ENCODE measurements at places on chromosomes 11 and 22. TPM values are rescaled to one million over a fixed set of nuclear protein-coding genes. Genes with fewer than 3 reads are reported as not detected.

GRCh38 chr11:86421946-86422345 lies 47.3 kb downstream of the CCDC81 start:
- DNase-seq, result no peak

Gene KRTAP5-11
- not detected for total RNA-seq

GRCh38 chr11:29844701-29845379 lies 172.0 kb downstream of the KCNA4 start:
- DNase-seq, result no peak

DNA sequence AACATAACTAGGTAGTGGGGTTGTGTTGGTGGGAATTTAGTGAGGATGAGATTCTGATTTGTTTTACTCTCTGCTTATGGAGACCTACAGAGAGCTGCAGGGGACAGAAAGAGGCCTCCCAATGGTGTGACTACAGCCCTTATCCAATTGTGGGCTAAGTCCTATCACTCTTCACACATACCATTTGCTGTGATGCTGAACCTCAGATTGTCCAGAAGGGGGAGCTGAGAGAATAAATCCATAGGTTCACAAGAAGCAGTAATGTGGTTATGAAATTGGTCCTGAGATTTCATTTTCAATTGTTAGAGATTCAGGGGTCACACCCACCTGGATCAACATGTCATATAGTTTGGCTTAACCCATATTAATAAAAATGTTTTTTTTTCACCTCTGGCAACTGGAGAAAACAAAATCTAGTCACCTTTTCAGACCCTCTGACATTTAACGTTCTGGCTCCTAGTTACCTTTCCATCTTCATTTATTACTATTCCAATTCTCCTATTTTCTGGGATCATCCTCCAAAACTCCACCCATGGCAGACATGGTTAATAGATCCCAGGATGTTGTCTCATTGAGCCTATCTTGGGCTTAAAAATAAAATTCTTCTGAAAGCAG lies 53.3 kb upstream of the PTPN5 start:
- no peak for DNase-seq

Gene ARL14EP
- 36.5 TPM for total RNA-seq

Gene TMPRSS4
- total RNA-seq, result 0.30 TPM

- no peak for DNase-seq
Observed at GRCh38 chr22:25853501-25854284, 111.7 kb downstream of the MYO18B start.

DNA sequence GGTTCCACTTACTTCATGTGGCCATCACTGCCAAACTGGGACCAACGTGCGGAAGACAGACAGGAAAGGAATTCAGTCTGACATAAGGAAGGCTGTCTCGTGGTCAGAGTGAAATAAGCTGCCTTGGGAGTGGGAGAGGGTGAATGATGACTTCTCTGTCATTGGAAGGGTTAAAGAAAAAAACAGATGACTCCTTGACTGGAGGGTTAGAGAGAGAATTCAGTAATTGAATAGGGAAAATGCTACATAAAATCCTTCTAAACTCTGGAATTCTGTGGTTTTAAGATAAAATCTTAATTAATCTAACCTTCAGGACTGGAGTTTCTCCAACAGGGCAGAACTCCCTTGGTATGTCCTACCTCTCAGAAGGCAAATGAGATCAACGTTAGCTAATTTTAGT lies 33.8 kb downstream of the RAB30 start:
- DNase-seq, result no peak

DNA sequence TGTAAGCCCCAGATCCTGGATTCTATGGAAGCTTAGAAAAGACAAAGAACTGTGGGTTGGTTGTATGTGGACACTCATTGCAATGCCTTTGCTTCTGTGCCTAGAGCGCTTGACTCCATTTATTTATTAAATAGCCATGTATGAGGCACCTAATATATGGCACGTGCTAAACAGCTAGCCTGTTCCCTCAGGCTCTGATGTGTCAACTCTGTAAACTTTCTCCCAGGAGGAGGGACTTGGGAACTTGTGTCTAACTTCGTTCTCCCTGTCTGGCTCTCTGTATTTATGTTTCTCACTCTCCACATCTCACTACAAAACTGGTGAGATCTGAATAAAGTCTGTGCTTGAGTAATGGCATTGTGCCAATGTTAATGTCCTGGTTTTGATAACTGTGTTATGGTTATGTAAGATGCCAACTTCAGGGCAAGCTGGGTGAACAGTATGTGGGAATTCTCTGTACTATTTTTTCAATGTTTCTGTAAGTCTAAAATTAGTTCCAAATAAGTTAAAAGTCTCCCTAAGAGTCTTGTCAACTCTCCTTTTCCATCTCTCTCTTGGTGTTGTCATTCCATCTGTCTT lies 34.1 kb upstream of the ZBTB16 start:
- DNase-seq, result no peak

GRCh38 chr11:116185551-116185950 lies 587.2 kb downstream of the BUD13 start:
- DNase-seq, result no peak

Gene BATF2
- total RNA-seq, result 1.3 TPM

Gene ANKK1
- total RNA-seq, result not detected

DNA sequence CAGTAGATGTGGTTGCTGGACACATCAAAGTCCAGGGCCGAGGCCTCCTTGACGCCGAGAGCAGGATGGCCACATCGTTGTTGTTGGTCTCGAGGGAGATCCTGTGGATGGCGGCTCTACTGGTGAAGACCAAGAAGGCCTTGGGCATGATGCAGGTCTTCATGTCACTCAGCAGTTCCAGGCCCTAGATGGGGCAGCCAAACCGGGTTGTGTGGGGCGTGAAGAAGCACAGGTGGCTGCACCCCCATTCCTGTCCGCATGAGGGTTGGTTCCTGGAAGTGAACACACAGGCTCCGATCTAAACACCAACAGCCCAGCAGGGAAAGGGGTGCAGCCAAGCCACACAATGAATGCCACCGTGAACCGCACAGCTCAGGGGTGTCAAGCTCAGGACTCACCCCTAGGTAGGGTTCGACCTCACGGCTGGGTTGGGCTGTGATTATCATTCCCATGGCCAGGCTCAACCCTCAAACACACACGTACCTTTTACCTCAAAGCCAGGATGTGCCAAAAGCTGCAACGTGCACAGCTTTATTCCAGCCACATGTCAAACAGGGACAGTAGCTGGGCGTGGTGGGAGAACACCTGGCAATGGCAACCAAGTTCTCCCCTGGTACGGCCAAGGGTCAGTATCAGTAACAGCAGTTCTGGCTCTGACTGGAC lies 132.3 kb downstream of the CRYBB2 start:
- no peak for DNase-seq

Gene MAPK8IP2
- 0.33 TPM for total RNA-seq

- DNase-seq, result no peak
Observed at GRCh38 chr11:122030286-122030685, 85.7 kb downstream of the BLID start.

All from left ventricle myocardium inferior (tissue), 1 donor.